ENCODE measurements at places on chromosomes 13 and 19.

- no peak for DNase-seq
These were observed 28.1 kb downstream of the B3GLCT start for GRCh38 chr13:31227870-31228269.

- DNase-seq: no peak
These were observed 95.1 kb downstream of the CAB39L start for GRCh38 chr13:49348751-49349150.

DNA sequence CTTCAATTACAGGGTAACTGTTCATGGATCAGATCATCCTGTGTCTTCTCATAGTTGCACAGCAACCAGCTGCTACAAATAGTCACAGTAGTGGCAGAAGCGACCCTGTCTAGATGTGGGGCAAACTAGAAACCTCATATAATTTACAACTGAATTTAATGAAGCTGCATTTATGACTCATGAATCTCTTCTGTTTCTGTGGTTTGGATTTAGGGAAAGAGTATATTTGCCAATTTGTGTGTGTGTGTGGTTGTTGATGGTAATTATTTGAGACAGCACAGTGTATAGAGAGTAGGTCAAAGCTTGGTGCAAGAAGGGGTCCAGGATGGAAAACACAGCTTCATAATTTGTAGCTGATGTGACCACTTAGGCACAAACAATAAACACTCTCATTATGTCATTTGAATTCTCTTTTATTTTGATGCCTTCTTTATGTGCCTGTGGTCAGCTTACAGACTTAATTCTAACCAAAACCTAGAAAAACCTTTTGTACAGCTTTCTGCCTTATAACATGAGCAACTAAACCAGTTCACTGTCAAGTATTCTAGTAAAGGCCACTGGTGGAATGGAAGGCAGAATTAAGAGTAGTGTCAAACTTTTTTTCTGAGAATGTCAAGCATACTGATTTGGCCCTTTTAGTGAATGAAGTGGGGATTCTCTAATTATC is 218.1 kb downstream of the TBC1D4 start:
- no peak for DNase-seq

GRCh38 chr13:32515246-32515645 is 23.3 kb downstream of the N4BP2L2 start:
- no peak for DNase-seq

GRCh38 chr19:28555317-28555716 is 657.6 kb downstream of the UQCRFS1 start:
- DNase-seq: no peak

- no peak for DNase-seq
These were observed 41.9 kb downstream of the RASA3 start for GRCh38 chr13:114090476-114090875.

GRCh38 chr13:40101708-40102359 is 446.4 kb downstream of the COG6 start:
- peak; percentile 89 for DNase-seq

DNA sequence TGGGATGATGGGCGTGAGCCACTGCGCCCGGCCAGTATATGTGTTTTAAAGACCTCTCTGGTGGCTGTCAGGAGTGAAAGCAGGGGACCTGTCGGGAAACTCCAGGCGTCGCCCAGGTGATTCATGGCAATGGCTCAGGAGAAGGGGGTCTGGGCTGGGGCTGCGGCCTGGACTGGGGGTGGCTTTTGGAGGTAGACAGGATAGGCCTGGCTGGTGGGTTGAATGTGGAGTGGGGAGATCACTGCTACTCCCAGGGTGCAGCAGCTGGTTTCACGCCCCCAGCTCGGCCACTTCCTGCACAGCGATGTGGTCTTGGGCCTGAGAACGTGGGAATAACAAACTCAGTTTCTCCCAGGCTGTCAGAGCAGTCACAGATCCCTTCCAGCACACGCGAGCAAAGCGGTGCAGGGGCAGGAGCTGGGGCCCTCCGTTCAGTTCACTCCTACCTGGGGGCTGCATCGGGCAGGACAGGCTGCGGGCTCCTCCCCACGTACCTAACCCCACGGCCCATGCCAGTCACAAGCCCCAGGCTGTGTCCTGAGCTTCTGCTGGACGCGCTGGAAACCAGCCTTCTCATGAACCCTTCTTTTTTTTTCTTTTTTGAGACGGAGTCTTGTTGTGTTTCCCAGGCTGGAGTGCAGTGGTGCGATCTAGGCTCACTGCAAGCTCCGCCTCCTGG is 18.9 kb downstream of the KDM4B start:
- no peak for DNase-seq

DNA sequence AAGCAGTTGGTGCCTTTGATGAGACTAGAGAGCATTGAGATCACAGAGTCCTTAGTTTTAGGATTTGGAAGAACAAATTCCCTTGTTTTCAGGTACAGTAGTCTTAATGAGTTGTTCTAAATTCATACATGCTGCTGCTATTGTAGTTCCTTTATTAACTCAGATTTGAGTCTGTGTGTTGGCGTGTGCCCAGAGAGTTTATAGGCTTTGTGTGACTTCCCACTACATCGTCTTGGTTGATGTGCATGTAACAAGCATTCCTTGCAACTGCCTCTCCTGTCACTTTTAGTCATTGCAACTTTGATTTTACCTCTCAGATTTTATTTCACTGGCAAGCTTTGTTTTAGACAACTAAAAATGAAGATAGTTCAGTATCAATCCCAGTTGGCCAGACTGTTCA is 135.5 kb downstream of the ZAR1L start:
- DNase-seq: no peak

- peak; percentile 87 for DNase-seq
These were observed 49.3 kb upstream of the GPR183 start for GRCh38 chr13:99356262-99357091.

DNA sequence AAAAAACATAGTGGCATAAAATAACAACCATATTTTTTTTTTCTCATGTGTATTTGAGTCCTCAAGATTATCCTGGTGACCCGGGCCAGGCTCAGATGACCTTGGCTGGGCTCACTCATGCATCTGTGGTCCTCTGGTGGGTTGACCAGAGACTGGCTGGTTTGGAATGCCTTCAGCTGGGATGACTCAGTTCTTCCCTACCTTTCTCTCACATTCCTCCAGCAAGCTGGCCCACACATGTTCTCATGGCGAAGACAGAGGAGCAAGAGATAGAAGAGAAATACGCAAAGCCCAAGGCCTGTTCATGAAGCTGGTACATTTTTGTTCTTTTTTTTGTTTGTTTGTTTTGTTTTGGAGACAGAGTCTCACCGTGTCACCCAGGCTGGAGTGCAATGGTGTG is 14.3 kb upstream of the ZNF541 start:
- DNase-seq: no peak

DNA sequence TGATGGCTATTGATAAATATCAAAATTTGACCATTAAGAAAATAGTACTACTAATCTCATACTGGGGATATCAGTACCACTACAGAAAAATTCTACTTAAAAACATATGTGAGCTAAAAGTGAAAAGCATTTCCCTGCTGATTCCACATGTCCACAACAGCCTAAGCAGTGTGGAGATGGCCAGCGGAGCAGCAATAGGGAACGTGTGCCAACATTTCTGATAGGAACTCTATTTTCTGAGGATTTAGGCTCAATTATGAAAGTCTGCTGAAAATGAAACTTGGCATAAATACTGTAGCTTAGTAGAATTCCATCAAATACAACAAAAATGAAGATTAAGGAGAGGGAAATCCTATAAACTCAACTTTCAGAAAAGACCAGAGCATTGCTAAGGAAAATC is 311.6 kb downstream of the ENOX1 start:
- DNase-seq: no peak

DNA sequence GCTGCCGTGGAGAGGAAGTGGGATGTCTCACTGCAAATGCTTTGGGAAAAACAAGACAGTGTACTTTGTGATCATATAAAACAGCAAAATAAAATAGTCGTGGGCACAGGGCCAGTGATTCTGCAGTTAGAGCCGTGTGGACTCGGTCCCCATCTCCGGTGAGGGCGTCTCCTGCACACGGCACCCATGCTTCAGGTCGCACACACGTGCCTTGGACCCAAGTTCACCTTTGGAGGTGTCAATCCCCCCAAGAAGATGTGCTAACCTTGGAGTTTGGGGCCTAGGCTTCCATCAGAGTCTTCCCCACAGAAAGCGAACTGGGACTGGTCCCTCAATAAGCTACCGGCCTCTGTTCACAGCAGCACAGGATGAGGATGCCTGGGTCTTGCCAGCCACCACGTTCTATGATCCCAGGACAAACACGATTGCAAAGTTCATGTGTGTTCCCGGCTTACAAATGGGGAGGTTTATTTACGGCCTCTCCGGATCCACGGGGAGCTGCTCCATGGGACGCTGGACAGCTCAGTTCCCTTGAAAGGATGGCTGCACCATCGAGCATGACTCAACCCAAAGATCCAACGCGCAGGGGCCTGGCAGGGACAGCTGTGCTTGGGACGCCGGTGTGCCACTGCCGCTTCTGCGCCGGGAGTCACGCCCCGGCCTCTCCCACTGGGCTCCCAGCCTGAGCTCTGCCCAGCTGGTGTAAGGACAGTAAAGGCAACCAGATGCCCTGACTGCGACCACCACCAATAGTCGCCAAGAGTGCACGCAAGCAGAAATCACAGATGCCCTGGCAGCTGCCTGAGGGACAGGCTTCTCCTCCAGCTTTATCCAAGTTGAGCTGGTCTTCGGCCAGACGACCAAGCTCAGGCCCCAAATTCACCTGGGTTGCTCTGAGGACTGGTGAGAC is 8.6 kb downstream of the GAS6 start:
- DNase-seq: no peak

DNA sequence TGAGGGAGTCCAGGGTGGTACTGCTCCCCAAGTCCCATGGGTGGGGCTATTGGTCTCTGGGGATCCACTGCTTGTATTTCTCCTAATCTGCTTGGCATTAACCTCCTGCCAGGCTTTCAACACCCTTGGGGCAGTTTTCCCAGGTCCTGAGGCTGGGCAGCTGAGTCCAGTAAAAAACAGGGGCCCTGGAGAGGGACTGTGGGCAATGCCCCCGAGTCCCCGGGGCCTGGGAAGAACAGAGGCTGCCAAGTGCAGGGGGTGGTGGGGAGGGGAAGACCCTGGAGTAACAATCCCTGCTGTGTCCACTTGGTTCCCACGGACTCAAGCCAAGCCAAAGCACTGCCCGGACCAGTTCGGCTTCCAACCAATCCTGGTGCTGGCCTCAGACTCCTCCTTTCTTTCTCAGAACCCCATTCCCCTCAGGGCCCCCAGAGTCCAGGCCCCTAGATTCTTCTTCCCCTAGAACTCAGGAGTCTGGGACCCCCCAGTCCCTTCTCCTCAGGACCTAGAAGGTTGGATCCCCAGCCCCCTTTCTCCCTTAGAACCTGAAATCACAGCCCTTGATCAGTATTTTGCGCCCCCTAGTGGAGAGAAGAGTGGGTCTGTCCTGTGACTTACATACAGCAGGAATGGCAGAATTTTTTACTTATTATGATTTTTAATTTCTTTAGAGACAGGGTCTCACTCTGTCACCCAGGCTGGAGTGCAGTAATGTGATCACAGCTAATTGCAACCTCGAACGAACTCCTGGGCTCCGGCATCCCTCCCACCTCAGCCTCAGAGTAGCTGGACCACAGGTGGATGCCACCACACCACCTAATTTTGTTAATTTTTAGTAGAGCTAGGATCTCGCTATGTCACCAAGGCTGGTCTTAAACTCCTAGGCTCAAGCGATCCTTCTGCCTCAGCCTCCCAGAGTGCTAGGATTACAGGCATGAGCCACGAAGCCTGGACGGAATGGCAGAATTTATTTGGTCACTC is 3.7 kb upstream of the CLPTM1 start:
- DNase-seq: peak; percentile 83

DNA sequence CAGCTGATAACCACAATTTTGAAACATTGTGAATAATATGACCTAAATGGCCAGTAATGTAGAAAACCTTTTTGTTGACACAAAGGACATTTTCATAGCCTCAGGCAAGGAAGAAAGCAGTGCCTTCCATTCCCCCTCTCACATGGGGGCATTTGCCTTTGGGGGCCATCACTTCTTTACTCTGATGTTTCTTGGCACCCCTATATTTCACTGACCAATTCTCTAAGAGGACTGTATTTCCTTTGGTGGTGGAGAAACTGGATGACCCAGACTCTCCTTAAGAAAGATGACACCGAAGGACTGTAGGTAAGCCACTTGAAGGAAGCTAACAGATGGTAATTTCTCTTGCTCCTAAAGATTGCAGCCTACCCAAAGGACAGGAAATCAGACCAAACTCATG is 254.6 kb downstream of the DCLK1 start:
- DNase-seq: no peak

- DNase-seq: peak; percentile 65
These were observed 622 bp downstream of the DNM2 start for GRCh38 chr19:10718205-10719196.

- DNase-seq: no peak
These were observed 10.8 kb downstream of the CLN5 start for GRCh38 chr13:77002590-77003190.

DNA sequence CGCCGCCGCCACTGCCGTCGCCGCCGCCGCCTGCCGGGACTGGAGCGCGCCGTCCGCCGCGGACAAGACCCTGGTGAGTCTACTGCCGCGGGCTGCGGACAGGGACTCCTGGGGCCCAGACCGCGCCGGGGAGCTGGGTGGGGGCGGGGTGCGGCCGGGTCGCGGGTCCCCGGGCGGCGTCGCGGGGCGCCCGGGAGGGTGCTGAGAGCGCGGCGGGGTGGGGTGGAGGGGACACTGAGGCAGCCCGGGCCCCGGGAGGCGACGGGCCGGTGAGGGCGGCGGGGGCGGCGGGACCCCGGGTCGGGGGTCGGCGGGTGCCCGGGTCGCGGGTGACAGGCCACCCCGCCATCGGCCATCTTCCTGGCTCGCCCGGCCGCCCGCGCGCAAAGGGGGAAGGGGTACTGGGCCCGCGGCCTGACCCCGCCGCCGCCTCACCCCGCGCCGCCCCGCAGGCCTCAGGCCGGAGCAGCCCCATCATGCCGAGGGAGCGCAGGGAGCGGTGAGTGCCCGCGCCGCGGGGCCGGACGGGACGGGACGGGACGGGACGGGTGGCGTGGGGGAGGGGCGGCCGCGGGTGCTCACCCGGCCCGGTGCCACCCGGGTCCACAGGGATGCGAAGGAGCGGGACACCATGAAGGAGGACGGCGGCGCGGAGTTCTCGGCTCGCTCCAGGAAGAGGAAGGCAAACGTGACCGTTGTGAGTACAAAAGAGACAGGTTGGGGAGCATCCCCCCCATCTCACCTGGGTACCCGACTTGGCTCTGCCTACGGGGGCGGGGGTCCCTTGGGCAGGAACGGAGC is 489 bp downstream of the CCNE1 start:
- no peak for DNase-seq

DNA sequence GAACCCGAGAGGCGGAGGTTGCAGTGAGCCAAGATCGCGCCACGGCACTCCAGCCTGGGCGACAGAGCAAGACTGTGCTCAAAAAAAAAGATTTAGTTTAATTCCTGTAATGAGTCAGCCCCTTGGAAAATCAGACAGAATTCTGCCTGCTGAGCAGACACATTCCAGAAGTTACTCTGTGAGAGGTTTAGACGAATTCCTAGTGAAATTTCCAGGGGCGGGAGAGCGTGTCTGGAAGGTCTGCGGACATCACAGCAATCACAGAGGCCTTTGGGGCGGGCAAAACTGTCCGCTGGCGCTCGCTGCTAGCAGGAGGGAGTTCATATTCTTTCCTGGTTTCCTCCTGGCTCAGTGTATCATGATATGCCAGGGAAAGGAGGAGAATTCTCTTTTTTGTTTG is 17.5 kb downstream of the MISP start:
- no peak for DNase-seq
